ENCODE measurements at places on chromosomes 6 and 20.
A peak's percentile ranks its signal among the peaks of the same experiment; 100 is the strongest.

DNA sequence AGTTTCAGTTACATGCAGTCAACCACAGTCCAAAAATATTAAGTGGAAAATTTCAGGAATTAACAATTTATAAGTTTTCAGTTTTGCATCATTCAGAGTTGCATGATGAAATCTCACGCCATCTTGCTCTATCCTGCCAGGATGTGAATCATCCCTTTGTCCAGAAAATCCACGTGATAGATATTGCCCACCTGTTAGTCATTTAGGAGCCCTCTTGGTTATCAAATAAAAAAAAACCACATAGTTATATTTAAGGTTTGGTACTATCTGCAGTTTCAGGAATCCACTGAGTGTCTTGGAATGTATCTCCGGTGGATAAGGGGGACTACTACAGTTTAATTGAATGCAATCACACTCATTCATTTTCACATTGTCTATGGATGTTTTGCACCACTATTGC is 1249.0 kb upstream of the CITED2 start:
- DNase-seq, result no peak

DNA sequence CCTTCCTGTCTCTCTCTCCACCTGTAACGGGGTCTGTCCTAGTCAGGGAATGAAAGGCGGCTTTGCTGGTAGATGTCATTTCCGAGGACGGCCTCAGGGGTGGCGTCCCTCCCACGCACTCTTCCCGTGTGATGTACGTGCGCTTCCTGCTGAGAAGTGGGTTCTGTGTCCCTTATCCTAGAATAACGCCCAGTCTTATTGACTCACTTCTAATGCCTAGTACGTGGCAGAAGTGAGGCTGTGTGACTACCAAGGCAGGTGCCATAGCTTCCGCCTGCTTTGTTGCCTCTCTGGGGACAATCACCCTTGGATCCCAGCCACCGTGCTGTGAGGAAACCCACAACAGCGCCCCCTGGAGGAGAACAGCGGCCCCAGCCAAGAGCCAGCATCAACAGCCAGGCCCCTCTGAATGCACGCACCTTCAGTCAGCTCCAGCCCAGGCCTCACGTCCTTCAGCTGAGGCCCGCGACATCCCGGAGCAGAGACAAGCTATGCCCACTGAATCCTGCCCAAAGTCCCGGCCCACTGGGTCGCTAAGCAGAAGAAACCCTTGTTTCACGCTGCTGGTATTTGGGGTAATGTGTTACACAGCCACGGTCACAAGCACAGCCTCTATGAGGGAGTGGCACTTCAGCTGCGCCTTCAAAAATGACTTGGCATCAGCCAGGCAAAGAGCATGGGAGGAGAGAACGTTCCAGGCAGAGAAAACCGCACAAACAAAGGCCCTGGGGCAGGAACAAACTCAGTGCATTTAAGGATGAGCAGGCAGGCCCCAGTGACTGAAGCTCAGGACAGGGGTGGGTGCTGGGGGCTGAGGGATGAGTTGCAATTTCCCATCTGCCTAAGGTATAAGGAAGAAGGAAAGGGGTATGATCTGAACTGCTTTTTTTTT is 224.2 kb downstream of the NFATC2 start:
- peak; percentile 23 for DNase-seq

- no peak for DNase-seq
These were observed 58.0 kb upstream of the ARHGAP18 start for GRCh38 chr6:129767776-129768485.

GRCh38 chr20:45873409-45874103 is 7.5 kb upstream of the ZSWIM1 start:
- DNase-seq, result no peak

GRCh38 chr6:38933426-38933825 is 115.2 kb upstream of the GLP1R start:
- DNase-seq, result no peak

- no peak for DNase-seq
These were observed 81.1 kb downstream of the RIPOR3 start for GRCh38 chr20:50610212-50610718.

DNA sequence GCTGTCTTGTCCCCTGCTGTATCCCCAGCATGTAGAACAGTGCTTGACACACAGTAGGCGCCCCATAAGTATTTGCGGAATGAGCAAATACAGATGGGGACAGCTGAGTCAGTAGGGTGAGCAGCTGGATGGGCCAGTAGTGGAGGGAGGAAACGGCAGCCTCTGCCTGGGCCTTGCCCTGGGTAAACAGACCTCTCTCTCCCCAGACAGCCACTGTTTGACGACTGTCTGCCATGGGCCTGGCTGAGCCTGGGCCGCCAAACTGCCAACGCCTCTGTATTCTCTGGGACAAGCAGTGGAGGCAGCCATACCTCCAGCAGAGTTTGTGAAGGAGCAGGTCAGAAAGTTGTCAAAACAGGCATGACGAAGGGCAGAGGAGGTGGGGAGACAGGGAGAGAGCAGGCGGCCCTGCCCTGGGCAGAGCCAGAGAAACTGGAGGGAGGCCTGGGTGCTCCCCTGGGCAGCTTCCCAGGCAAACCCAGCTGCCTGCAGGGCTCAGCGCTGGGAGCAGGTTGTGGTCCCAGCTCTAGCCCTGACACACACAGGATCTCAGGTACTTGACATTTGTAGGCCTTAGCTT is 15.2 kb downstream of the HNF4A start:
- DNase-seq, result no peak

GRCh38 chr6:87243812-87244211 is 78.6 kb upstream of the SMIM8 start:
- no peak for DNase-seq

DNA sequence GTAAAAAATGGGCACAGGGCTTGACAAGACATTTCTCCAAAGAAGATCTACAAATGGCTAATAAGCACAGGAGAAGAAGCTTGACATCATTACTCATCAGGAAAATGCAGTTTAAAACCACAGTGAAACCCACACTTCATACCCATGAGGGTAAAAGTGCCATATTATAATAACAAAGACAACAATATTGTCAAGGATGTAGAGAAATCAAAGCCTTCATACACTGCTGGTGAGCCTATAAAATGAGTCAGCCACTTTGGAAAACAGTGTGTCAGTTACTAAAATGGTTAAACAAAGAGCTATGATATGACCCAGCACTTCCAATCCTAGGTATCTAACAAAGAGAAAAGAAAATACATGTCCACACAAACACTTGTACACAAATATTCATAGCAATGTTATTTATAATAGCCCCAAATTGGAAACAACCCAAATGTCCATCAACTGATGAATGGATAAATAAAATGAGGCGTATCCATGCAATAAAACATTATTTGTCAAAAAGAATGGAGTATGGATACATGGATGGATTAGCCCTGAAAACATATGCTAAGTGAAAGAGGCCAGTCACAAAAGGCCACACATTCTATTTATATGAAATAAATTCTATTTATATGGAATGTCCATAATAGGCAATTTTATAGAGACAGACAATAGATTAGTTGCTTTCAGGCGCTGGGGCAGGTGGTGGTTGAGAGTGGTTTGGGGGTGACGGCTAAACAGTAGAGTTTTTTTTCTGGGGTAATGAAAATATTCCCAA is 11.5 kb upstream of the IL20RA start:
- no peak for DNase-seq

GRCh38 chr6:110095935-110096334 is 83.5 kb downstream of the WASF1 start:
- no peak for DNase-seq

DNA sequence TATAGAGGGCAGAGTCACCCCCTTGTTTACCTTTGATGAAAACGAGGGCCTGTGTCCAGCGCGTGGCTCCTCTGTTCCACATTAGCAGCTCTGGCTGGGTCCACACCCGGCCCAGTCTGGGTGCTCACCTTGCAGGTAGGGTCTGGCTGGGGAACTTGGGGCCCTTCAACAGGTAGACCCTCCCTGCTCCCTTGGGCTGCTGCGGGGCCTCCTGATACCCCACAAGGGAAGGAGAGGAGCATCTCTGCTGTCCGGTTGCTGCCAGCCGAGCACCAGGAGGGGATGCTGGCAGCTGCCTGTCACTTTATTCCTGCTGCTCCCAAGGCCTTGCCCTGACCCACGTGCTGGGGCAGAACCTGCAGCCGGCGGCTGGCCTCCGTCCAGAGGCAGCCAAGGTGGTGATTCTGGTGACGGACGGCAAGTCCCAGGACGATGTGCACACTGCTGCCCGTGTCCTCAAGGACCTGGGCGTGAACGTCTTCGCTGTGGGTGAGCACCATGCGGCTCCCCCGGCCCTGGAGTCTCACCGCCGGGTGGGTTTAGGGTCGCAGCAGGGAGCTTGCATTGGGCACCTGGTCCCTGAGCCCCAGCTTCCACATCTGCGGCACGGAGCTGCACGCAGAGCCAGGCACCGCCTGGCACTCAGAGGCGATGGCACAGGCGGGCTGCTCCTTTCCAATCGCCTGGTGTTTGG is 15.4 kb downstream of the COL20A1 start:
- no peak for DNase-seq

- DNase-seq, result no peak
These were observed 82.7 kb downstream of the SH3BGRL2 start for GRCh38 chr6:79713701-79714322.

DNA sequence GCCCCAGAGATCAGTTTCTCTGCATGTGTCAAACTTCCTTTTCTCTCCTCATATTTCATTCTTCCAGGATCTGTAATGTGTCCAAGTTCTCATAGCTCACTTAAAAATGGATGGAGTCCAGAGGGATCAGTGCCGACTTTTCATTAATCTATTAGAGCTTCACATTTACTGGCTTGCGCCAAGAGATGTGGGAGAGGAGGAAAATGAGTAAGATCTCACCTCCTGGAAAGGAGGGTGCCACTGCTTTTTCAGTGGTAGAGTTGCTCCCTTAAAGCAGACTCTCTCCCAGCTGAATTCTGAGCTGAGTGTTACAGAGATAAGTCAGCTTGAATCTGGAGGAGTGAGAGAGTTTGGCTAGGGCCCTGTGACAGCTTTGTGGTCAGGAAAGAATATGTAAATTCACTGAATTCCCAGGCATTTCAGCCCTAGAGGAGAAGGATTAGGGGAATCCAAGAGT is 175.9 kb downstream of the SOX4 start:
- no peak for DNase-seq

GRCh38 chr20:5722927-5723326 is 27.3 kb upstream of the SHLD1 start:
- no peak for DNase-seq

DNA sequence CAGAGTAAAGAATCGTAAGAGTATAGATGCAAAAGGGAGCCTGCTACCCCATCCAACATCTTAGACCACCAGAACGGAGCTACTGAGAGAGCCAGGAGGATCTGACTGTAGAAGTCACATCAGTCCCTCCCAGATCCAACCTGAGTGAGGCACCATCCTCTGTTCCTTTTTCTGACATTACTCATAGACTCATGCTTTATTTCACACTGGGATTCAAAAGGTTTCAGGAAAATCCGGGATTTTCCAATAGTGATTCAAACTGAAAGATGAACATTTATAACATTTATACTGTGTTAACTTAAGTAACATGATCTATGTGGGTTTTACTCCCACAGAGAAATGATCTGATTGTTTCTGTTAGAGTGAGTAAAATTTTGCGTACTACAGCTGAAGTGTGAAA is 868.6 kb upstream of the GJE1 start:
- DNase-seq, result no peak

GRCh38 chr6:145017516-145017915 is 717.8 kb downstream of the EPM2A start:
- no peak for DNase-seq

GRCh38 chr6:6717953-6718352 is 129.4 kb downstream of the LY86 start:
- DNase-seq, result no peak

GRCh38 chr6:108027594-108027993 is 46.9 kb downstream of the OSTM1 start:
- no peak for DNase-seq

GRCh38 chr6:89314692-89315091 is 407 bp downstream of the GABRR2 start:
- no peak for DNase-seq

DNA sequence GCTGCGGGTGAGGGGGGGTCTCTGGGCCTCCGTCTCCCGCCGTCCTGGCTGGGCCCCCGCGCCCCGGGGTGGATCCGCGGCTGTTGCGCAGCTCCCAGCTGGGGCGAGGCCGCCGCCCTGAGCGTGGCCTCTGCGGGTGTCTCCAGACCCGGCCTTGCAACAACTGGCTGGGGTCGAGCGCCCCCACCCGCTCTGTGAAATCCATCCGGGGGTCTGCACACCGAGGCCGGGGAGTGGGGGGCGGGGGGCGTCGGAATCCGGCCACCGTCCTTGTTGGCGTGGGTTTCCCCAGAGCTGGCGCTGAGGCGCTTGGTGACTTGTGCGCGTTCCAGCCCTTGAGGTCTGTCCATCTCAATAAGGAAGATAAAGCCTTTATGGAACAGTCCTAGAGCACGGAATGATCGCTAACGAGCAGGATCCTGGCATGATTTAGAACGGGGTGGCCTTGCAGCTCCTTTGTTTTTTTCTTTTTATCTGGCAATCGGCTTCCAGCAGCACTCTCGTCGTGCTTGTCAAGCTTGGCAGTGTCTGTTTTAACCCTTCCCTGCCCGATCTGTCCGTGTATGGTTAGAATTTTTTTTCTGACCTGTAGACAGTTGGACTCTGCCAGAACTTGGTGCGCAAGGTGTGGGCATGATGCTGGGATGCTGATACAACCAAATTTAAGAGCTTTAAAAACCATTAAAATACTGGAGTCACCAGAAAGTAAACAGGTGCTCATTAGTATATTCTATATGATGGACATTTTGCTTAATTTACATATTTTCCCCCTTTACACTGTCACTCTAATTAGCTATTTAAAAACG is 675 bp downstream of the DSTN start:
- peak; percentile 9 for DNase-seq

GRCh38 chr6:36957773-36958271 is 3.3 kb downstream of the PI16 start:
- DNase-seq, result no peak

- DNase-seq, result no peak
These were observed 79.4 kb downstream of the HMGCLL1 start for GRCh38 chr6:55499591-55499990.

DNA sequence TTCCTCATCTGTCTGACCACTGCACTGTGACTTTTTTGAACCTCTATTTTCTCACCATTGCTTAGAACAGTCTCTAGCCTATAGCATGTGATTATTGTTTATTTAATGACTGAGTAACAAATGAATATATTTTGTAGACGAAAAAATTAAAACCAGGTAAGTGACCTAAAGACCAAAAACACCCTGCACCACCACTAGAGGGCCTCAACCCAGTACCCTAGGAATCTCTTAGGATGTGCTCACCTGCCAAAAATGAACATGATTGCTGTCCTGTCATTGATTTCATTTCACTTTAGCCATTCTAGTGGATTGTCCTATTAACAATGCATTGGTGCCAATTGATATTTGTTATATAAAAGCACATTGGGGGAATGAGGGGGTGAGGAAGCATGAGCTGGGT is 199.1 kb downstream of the COL9A1 start:
- no peak for DNase-seq
